ENCODE measurements at places on chromosomes 12 and 14. TPM values are rescaled to one million over a fixed set of nuclear protein-coding genes. Genes with fewer than 3 reads are reported as not detected.

DNA sequence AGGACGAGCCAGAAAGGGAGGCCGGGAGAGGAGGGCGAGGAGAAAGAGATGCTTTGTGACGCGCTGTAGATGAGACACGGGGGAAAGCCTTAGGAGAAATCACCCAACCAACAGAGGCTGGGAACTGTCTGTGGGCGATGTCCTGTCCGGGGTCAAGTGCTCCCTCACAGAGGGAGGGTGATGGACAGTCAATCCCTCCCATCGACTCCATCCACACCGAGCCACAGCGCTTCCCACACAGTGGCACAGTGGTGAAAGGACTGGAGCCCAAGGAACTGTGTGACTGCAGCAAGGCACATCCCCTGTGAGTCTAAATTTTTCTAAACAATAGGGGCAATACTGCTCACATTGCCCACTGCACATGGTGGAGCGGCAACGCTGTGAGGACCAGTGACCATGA, 89.1 kb downstream of the TTC7B start:
- DNase-seq, result no peak

DNA sequence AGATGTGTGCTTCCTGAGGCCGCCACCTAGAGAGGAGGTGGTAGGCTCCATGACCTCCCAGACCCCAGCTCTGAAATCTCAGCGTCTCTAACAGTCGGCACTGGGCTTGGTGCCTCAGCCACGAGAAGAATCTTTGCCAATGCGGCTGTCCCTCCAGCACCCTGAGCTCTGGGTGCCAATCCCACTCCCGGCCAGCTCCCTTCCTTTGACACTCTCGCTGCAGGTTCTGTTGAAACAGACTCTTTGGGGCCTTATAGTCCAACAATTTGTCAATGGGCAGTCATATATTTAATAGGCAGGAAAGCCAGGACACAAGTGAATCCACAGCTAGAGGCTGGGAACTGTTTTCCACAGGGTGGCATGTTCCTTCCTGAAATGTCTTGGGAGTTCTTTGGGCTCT, 52.8 kb downstream of the PRMT8 start:
- DNase-seq, result no peak

DNA sequence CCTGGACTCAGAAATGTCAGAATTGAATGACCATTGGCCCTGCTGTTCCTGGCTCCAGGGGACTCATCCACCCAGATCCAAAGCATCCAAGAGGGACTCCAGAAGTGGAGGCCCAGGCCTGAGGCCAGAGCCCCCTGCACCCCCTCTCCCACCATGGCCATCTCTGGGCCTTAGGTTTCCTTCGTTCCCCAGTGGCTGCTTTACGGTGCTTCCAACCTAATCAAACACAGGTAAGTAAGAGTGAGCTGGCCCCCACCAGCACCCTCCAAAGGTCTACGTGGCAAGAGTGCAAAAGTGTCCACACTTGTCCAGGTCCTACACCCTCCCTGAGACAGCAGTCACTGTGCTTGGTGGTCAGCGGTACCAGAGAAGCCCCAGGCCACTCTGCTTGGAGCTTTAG, 139.0 kb downstream of the DPF3 start:
- DNase-seq, result no peak

The SERPINA3 gene
- total RNA-seq, result 0.94 TPM

GRCh38 chr12:42834062-42834461, 244.5 kb upstream of the PRICKLE1 start:
- DNase-seq, result no peak

- peak; percentile 33 for DNase-seq
Measured at GRCh38 chr12:30985814-30986452, 59.4 kb downstream of the TSPAN11 start.

DNA sequence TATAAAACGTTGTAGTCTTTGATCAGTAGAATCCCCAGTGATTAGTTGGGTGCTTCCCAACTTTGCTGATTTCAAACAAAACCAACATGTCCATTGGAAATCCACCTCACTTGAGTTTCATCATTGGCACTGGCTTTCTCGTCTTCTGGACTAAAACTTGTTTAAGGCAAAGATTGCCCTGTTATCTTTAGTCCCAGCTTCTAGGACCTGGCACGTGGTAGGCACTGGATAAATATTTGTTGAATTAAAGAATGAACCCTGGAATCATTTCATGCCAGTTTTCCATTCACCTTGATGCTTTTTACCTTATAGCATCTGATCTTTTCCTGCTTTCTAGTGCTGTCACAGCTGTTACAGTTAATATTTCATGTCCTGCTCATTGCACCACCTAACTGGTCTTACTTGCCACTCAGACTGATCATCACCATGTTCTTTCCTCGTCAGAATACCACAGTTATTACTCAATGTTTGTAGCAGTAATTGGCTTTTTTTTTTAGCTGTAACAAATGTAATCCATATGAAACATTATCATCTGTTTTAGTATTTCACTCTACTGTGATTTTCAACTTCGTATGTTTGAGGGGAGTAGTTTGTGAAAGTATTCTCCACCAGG, 7.3 kb upstream of the C12orf50 start:
- no peak for DNase-seq

DNA sequence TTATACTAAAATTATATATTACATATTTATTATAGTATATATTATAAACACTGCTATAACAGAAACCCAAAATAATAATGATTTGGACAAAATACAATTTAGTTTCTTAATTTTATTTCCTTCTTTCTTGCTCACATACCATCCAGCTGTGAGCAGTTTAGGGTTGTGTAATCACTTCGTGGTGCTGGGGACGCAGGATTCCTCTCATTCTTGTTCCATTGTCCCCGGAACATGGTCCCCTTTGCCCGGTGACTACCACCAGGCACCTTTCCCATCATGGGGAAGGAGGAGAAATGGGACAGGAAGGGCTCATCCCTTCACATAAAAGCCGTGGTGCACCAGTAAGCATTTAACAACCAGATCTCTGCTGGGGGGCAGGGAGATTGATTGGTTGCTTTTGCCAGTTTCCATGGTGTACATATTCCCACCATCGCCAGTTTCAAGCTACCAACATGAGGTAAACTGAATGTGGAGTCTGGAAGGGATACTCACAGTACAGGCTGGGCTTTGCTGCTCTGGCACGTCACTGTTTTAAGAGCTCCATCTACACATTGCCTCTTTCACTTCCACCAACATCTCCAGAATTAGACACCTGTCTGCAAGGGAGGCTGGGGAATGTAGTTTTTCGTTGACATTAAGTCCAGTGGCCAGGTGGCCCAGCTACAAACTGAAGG, 191.5 kb downstream of the TMEM132C start:
- no peak for DNase-seq

The PLEKHG7 gene
- not detected for total RNA-seq

DNA sequence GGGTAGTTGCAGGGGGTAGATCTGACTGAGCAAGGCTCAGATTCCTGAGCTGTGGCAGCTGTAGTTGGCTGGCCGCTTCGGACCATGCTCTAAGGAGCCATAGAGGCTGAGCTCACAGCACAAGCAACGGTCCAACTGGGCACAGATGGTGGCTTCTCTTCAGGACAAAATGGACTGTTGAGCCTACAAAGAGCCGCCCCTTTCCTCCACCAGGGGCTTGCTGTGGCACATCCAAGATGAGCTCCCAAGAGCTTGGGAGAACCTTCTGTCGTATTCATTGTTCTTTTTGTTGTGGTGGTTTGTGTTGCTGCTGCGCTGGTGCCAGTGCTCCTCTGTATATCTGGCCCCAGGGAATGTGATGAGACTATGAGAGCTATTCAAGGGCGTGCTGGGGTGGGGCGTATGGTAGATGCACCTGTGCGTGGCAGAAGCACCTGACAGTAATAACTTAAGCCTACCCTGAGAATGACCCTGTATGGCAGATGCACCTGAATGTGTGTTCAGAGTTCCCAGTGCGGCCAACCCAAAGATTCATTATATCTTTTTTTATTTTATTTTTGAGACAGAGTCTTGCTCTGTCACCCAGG, 17.8 kb upstream of the LGALS3 start:
- DNase-seq, result no peak

The GLT1D1 gene
- total RNA-seq, result 8.9 TPM

DNA sequence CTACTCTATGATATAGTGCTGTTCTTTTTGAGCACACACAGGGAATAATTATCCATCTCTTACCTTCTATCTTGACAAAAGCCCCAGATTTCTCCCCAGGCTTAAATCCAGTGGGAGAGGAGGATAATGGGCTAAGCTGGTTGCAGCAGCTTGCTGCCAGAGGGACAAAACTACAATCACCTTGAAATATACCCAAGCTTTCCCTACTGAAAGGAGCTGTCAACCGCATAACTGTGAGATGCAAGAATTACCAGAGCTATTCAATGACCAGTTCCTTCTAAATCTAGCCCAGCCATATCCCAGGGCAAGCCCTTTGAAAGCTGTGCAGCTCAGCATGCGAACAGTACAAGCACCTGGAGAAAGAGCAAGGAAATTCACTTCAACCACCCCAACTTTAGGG, 943 bp upstream of the MGAT4C start:
- DNase-seq, result no peak

GRCh38 chr12:22121224-22121623, 75.2 kb downstream of the CMAS start:
- DNase-seq, result no peak

DNA sequence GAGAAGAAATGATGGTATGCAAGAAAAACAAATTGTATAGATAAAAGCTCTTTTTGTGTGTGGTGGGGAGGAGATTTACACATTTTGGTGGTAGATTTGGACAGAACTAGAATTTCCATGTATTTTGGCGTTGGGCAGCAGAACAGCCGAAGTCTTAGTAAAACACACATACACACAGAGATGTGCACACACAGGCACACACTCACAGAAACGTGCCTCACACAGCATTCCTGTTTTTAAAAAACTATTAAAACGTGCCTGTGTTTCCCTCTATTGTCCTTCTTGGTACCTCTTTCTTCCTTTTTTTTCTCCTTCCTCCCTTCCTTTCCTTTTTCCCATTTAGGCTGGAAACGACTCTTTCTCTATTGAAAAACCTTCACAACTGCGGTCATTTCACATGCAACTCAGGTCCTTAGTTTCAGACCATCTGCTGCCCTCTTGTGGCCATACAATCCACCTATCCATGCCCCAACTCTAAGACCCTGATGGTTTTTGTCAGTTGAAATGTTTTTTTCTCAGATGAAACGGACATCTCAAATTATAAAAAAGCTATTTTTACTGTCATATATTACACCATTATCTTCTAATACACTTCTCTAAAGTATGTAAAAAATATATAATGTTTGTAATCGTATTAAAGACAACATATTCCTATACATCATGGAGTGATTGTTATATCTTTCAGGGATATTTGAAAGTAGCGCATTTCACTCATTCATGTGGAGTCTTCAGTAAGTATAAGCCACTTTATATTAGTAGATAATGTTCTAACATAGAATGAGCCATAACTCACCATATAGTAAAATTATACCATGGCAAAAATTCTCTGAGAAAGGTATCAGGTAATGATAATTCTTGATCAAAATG, 386.7 kb upstream of the NOVA1 start:
- no peak for DNase-seq

GRCh38 chr12:32533971-32534590, 134.7 kb downstream of the FGD4 start:
- no peak for DNase-seq

GRCh38 chr14:50762001-50762930, 68.7 kb downstream of the NIN start:
- peak; percentile 34 for DNase-seq

DNA sequence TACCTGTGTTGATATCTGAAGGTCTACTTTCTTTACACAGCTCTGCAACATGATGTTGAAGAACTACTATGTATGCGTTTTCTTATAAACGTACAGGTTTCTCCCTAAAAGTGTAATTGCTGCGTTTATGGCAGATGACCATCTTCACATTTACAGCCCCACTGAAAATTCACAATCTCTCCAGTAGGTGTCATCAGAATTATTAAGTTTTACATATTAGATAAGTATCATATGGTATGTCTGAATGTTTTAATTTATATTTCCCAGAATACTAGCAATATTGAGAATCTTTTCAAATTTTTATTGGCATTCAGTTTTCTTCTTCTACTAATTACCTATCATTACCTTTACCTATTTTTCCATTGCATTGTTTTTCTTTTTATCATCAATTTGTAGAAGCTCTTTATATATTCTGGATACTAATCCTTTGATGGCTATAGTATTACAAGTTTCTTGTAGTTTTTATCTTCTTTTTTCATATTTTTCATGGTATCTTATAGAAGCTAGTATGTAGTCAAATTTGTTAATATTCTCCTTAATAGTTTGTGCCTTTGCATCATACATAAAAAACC, 123.5 kb downstream of the CAPZA3 start:
- no peak for DNase-seq

The RTL1 gene
- total RNA-seq, result not detected

GRCh38 chr14:99143793-99144192, 128.2 kb downstream of the BCL11B start:
- no peak for DNase-seq

The SLC7A8 gene
- 3.4 TPM for total RNA-seq

The CLEC12A gene
- total RNA-seq, result not detected

DNA sequence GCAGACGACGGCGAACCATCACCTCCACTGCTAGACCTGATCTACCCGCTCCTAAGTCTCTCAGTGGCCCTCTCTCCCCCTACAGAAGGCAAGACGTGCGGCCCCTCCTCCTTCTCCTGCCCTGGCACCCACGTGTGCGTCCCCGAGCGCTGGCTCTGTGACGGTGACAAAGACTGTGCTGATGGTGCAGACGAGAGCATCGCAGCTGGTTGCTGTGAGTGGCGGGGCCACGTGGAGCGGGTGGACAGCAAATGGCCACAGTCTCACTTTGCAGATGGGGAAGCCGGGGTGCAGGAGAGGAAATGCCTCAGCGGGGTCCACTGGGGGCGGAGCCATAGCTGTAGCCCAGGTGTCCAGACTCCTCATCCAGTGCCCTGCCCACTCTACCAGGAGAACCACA, 21.4 kb upstream of the NXPH4 start:
- DNase-seq, result peak; percentile 14

The LHX5 gene
- total RNA-seq, result not detected

The AKAP5 gene
- 31.7 TPM for total RNA-seq

The LGR5 gene
- total RNA-seq, result not detected

DNA sequence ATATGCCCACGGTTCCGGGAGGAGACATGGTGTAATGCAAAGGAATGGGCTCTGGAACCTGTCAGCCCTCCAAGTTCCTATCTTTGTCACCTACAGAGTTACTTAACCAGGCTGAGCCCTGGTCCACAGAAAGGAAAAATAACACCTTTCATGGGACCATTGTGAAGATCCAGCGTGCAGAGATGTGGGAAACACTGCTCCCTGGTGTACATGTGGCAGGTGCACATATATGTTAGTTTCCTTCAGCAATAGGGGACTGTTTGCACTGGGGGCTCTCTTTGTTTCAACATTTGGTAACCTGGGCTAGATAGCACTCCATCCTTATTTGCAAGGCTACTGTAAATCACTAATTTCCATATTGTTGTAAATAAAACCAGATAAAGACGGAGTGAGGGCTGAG, 72.3 kb downstream of the ANO2 start:
- DNase-seq, result no peak

Measured in occipital lobe (tissue), 3 donors.